ENCODE measurements at places on chromosomes 11 and 22. TPM values are rescaled to one million over a fixed set of nuclear protein-coding genes. Genes with fewer than 3 reads are reported as not detected.

ADAMTS15 gene
- polyA plus RNA-seq: 36.0 TPM

GAL gene
- not detected for polyA plus RNA-seq

KREMEN1 gene
- 33.8 TPM for polyA plus RNA-seq

SCUBE1 gene
- 0.69 TPM for polyA plus RNA-seq

OR8H3 gene
- polyA plus RNA-seq: not detected

CRYBA4 gene
- 0.91 TPM for polyA plus RNA-seq

FOLR1 gene
- polyA plus RNA-seq: 63.2 TPM

OR56A4 gene
- polyA plus RNA-seq: 0.04 TPM

MYOD1 gene
- not detected for polyA plus RNA-seq

KRTAP5-7 gene
- polyA plus RNA-seq: 0.13 TPM

CDC42BPG gene
- polyA plus RNA-seq: 9.6 TPM

SLC43A3 gene
- polyA plus RNA-seq: 47.7 TPM

SYT9 gene
- 0.15 TPM for polyA plus RNA-seq

SCN3B gene
- polyA plus RNA-seq: 4.3 TPM

TRIM29 gene
- polyA plus RNA-seq: 0.81 TPM

RASGRP2 gene
- 7.2 TPM for polyA plus RNA-seq

SMIM38 gene
- 0.21 TPM for polyA plus RNA-seq

CHRNA10 gene
- polyA plus RNA-seq: 2.4 TPM

C11orf87 gene
- polyA plus RNA-seq: 0.21 TPM

LRRC56 gene
- 4.0 TPM for polyA plus RNA-seq

SLC37A2 gene
- 3.5 TPM for polyA plus RNA-seq

TMEM258 gene
- polyA plus RNA-seq: 212 TPM

TMEM191B gene
- 3.0 TPM for polyA plus RNA-seq

SLC22A24 gene
- not detected for polyA plus RNA-seq

ACR gene
- 0.26 TPM for polyA plus RNA-seq

TBX1 gene
- polyA plus RNA-seq: 8.5 TPM

OR8J3 gene
- polyA plus RNA-seq: not detected
